ENCODE measurements at places on chromosomes 7 and 10.
A peak's percentile ranks its signal among the peaks of the same experiment; 100 is the strongest.

- DNase-seq, result peak; percentile 70
Measured at GRCh38 chr7:32892521-32893206, 1.1 kb upstream of the KBTBD2 start.

- no peak for DNase-seq
Measured at GRCh38 chr10:62045765-62046521, 144.4 kb downstream of the ARID5B start.

DNA sequence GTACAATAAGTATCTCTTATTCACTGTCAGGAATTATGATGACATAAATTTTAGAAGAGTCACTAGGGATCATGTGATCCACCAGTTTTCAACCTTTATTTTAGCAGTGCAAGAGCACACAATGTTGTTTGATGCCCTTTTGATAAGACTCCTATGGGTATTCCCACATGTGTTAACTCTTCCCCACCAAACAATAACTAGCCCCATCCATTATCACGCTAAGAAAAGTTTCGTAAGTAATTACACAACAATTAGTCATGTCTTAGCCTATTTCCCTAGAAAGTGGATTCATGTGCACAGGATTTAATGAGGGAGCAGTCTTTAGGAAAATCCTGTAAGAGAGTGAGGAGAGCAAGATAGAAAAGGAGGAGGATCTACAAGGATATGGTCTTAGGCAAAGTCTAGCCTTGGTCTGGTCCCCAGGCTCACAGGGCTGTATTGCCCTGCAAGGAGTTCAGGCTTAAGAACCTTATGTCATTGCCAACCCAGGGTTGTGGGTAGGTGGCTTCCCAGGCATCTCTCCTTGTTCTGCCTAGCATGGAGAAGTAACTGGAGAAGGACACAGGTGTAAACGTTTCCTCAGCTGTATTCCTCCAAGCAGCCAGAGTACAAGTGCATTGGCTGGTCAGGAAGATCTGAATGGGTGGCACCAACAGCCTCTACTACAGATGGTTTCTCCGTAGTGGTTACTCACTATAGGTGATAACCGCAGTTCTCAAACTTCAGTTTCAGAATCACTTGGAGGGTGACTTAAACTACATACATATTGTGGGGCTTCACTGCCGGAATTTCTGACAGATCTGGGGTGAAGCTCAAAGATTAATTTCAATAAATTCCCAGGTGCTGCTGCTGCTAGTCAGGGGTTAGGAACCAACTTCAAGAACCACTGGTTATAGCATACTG lies 574.5 kb downstream of the SUGCT start:
- no peak for DNase-seq

GRCh38 chr10:95445223-95445836 lies 115.8 kb downstream of the SORBS1 start:
- no peak for DNase-seq

DNA sequence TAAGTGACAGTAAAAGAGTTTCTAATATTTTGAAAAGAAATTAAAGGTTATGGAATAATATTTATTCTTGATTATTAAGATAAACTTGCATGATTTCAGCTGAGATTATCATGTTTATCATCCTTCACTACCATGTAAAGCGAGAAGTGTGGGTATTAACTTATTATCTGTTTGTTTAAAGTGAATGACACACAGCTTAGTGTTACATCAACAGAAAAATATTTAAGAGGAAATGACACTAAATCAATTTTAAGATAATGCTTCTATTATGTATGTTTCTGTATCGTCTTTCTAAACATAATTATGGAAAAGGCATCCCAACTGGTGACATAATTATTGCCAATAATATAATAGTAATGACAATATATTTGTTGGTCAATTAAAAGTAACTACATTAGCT lies 213.1 kb downstream of the PCDH15 start:
- no peak for DNase-seq

GRCh38 chr7:136405931-136406777 lies 429.0 kb upstream of the MTPN start:
- DNase-seq, result peak; percentile 54

DNA sequence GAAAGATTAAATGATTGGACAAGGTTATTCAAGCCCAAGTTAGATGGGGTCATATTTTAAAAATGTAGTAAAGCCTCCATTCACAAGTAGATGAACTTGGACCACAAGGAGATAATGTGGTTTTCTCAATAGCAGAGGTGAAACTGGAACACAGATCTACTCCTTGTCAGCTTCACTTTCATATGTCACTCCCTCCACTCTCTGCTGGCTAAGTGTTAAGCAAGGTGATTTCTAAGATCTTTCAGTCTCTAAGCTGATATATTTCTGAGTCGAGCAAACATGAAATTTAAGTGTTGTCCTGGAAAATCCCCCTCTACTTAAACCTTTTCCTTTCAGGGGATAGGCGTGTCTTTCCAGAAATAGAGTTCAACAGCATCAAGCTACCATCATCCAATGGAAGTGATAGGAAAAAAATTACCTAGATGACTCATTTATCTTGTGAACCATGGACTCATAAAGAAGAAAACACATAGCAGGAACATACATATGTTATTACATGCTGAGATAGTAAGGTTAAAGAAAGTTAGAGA lies 275.0 kb downstream of the PTEN start:
- no peak for DNase-seq

GRCh38 chr7:22725585-22725984 lies 1.4 kb upstream of the IL6 start:
- no peak for DNase-seq

DNA sequence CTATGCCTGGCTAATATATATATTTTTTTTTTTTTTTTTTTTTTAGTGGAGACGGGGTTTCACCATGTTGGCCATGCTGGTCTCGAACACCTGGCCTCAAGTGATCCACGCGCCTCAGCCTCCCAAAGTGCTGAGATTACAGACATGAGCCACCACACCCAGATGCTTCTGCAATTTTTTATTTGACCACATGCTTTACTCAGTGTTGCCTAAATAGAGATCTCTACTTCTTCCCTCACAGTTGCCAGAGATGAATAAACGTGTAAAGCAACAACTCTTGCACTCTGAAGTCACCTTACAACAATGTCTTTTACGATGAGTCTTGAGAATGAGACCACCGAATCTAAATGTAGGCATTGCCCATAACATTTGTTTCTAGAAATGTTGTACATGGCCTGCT lies 107.9 kb upstream of the FRMD4A start:
- no peak for DNase-seq

GRCh38 chr10:132959559-132959961 lies 17.2 kb upstream of the CFAP46 start:
- no peak for DNase-seq

GRCh38 chr7:114156178-114156577 lies 237.4 kb upstream of the PPP1R3A start:
- DNase-seq, result no peak
